ENCODE measurements at places on chromosomes 16 and 17.

DNA sequence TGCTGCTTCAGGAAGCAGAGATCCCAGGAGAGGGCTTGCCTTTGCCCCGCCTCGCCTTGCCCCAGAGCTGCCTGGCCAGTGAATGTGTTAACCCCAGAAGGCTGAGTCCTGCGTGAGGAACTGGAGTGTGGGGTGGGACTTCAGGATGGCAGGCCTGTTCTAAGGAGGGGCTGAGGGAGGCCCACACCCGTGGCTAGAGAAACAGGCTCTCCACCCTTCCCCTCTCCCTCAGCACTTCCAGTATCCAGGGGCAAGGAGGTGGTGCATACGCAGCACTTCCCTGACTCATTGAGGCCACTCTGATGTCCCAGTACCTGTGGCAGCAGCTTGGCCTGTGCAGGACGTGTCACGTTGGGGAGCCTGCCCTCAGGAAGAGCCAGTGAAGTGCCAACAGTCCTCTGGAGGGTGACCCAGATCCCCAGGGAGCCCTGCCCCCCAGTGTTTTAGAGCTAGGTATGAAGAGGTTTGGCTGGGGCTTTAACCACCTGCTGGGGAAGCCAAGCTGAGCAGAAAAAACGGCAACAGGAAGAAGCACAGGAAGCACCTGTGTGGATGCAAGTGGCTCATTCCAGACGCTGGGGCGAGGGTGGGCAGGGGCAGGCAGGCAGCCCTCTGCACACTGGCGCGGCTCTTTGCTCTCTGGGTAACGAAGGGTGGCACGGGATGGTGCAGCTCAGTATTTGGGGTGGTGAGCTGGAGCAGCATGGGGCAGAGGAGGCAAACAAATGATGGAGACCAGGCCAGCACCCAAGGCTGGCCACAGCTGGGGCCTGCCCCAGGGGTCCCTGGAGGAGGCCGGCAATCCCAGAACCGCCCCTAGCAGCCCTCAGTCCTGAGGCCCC is 14.7 kb upstream of the CTCF start:
- DNase-seq: no peak

GRCh38 chr16:21224800-21225199 is 8.7 kb upstream of the ANKS4B start:
- DNase-seq: no peak

DNA sequence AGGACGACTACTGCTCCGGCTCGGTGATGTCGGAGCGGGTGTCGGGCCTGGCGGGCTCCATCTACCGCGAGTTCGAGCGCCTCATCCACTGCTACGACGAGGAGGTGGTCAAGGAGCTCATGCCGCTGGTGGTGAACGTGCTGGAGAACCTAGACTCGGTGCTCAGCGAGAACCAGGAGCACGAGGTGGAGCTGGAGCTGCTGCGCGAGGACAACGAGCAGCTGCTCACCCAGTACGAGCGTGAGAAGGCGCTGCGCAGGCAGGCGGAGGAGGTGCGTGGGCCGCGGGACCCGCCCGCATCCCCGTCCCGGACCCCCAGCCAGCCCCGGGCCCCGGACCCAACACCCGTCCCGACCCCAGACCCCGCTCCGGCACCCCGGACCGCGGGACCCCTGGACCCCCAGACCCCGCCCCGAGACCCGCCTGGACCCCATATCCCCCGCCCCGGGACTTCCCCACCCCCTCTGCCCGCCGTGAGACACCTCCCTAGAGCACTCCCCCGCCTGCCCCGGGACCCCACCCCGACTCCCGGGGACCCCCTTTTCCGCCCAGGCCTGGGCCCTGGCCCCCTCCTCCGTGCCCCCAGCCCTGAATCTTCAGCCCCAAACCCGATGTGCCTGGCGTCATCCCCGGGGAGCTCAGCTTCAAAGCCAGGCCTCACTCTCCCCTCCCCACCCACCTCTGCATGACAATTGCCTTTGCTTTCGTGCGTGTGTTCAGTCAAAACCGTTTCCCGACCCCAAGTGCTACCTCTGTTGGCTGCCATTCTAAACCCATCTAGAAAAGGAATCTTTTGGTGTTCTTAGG is 594 bp downstream of the MAPK8IP3 start:
- DNase-seq: no peak

- DNase-seq: peak; percentile 92
Measured at GRCh38 chr16:31064882-31065461, 9.1 kb downstream of the ZNF668 start.

DNA sequence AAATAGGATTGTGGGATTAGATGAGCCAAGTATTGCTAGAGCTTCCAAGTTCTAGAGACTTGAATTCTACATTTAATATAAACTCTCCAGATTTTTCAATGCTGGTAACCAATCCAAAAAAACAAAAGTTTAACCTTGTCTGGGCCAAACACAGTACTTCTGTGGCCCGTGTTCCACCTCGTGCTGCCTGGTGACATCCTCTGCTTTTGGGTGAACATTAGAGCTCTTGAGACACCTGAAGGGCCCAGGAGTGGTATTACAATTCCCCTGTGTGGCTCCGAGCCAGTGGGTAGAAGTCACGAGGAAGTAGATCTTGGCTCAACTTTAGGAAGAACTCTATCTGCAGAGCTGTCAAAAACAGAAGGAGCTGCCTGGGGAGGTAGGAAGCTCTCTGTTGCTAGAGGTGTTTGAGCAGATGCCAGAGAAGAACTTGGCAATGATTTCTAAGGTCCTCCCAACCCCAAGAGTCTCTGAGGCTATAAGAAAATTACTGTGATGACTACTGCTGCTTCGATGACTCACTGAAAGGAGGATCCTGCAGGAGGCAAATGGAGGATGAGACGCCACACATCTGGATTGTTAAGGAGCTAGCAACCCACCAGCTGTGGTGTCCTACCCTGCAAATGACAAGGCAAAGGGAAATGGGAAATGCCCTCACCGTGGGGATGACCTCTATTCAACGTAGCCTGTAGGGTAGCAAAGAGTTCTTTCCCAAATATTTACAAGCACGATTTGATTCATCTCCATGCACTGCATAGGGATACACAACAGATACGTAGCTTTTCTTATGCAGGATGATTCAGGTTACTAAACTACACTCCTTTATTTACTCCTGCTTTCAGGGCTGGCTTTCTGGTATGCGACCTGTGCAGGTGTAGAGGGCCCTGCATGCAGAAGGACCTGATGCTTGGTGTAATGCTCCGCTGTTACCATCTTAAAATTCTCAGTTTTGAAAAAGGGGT is 45.8 kb upstream of the GAS7 start:
- peak; percentile 63 for DNase-seq

DNA sequence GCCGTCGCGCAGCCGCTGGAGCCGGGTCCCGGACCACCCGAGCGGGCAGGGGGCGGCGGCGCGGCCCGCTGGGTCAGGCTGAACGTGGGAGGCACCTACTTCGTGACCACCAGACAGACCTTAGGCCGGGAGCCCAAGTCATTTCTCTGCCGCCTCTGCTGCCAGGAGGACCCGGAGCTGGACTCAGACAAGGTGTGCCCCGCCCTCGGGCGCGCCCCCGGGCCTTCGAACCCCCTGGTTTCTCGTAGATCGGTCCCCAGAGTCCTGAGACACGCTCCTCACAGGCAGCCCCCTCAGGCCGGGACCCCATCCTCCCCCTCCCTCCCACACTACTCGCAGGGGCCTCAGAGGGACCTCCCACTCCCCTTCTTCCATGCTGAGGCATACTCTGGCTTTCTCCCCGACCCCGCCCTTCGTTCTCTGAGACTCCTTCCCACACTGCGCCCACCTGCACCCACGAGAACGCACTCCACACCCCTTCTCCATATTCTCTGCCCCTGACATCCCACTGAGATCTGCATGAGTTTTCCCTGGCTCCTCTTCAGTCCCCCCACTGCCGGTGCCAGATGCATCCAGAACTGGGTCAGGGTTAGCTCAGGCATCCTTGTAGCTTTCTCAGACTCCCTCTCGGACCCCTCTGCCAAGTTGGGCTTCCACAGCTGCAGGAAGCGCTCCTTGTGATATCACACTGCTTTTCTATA is 523 bp downstream of the KCTD2 start:
- DNase-seq: peak; percentile 73

Measured in islet precursor cell (in vitro differentiated cells).